ENCODE measurements at places on chromosomes 7 and 10.

DNA sequence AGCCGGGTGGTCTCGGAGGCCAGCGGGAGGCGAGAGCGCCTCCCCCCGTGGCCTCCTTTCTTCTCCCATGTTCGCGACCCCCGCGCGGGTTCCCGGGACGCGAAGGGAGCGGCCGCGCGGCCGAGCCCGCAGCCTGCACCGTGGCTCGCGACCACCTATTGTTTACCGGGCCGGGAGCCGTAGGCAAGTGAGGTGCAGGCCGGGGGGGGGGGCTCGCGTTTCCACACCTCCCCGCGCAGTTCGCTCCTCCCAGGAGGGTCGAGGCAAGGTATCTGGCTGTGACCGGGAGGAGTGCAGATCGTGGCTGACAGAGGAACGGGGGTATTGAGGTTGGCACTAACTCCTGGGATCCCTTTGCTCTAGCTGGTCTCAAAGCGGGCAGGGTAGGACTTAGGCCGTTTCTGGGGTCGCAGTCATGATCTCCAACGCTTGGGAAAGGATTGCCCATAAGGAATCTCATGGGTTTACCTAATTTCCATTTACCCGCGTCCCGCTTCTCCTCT lies 734 bp downstream of the PTPN12 start:
- DNase-seq = peak; percentile 6

DNA sequence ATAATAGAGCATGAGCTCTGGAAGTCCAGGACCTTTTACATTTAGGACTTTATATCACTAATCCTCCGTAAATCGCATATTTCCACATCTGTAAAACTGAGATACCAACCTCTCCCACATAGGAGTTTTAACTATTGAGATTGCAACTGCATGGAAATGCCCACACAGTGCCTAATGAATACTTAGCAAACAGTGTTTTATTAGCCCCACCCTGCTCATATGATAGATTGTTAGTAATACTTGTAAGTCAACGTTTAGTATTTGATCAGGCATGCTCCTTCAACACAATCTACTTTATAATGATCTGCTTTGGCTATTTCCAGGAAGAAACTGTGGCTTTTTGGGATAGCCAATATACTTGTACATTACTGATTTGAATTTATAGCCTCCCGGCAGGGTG lies 8.5 kb downstream of the PDZD8 start:
- no peak for DNase-seq

GRCh38 chr10:108545921-108546320 lies 1377.4 kb downstream of the XPNPEP1 start:
- no peak for DNase-seq

DNA sequence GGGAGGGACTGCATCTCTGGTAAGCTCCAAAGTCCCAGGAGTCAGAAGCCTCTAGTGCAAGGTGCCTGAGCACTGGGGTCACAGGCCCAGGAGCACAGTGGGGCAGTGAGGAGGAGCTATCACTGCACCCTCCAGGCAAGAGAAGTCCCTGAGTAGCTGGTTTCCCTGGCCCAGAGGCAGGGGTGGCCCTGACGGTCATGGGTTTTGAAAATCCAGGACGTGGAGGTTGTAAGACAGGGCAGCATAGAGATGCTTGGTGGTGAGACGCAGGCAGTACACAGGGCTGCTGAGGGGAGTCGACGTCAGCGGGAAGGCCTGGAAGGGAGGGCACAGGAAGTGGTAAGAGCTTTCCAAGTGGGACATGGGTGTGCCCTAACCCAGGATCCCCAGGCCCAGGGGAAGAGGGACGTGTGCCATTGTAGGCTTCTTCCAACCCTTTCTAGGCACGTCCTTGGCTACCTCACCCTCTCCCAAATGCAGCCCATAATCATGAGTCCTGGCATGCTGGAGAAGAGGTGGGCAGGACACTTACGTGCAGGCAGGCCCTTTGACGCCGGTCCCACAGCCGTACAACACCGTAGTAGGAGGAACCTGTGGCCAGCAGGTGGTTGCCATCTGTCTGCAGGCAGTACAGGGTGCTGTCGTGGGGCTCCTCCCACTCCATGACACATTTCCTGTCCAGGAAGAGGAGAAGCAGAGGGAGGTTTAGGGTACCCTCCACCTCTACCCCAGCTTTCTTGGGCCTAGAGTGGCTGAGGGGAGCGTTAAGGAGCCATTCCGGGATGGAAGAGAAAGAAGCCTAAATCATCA lies 23.2 kb downstream of the DPCD start:
- DNase-seq = no peak

DNA sequence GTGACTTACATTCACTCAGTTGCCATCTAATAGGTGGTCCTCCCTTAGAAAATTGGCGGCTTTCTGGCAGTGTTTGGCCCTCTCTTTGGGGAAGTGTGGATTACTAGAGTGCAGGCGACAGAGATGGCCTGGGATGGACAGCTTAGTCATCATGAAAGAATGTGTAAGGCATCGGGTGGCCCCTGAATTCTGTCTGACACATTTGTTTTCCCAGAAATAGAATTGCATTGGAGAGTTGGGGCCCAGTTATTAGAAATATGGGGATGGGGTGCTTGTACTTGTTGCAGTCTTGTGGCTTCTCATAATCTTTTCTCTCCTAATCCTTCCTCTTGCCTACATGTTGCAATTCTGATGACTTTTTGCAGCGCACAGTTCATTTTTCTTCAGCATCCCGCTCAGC lies 13.8 kb downstream of the TCF7L2 start:
- no peak for DNase-seq
